ENCODE measurements at places on chromosomes 13 and 19.

DNA sequence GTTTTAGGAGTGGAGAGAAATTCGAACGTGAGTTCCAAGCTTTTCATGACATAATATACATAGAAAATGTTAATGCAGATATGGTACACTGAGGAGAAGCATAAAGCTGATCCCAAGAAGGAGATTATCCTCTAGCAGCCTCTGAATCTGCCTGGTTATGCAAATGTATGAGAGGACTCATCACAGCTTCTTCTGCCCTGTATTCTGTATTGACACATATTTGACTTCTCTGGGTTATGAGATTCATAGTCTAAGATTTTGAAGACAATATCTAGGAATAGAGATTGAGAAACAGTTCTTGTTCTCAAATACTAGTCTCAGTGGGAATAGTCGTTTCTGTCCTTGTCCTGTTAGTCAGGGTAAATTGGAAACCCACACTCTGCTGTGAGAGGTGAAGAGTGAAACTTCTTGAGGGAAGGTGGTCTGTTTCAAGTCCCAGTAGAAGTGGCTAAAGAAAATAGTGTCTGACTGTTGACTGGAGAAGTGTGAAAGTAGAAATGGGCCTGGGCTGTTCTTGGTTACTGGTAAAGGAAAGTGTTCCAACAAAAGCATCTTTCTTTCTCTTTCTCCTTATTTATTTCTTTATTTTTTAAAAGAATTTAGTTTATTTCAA lies 1356.6 kb downstream of the SLITRK5 start:
- no peak for DNase-seq

GRCh38 chr19:56596676-56597075 lies 1.6 kb downstream of the ZNF71 start:
- DNase-seq, result no peak

- DNase-seq, result no peak
These were observed 351.7 kb upstream of the ARGLU1 start for GRCh38 chr13:106919638-106920037.

- DNase-seq, result no peak
These were observed 16.6 kb upstream of the ZNF253 start for GRCh38 chr19:19849056-19849455.

GRCh38 chr13:95546919-95547318 lies 5.6 kb upstream of the CLDN10 start:
- DNase-seq, result no peak

DNA sequence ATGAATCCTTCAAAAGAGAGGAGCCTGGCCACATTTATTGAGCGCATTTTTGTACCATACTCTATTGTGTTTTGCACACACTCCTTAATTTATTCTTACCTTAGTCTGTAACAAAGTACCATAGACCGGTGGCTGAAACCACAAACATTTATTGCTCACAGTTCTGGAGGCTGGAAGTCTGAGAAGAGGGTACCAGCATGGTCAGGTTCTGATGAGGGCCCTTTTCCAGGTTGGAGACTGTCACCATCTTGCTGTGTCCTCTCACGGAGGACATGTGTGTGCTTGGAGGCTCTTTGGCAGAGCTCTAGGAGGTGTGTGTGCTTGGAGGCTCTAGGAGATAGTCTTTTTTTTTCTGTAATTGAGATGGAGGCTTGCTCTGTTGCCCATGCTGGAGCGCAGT lies 2.1 kb downstream of the ZNF331 start:
- no peak for DNase-seq

DNA sequence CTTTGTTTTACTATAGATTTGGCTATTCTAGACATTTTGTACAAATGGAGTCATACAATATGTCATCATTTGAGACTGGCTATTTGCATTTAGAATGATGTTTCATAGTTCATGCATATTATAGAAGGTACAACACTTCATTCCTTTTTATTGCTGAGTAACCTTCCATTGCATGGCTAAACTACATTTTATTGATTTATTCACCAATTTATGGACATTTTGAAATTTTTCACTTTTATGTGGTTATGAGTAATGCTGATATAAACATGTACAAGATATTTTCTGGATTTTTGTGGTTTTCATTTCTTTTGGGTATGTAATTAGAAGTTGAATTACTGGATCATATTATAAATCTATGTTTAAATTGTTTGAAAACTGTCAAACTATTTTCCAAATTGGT lies 710.3 kb upstream of the SLITRK5 start:
- no peak for DNase-seq

DNA sequence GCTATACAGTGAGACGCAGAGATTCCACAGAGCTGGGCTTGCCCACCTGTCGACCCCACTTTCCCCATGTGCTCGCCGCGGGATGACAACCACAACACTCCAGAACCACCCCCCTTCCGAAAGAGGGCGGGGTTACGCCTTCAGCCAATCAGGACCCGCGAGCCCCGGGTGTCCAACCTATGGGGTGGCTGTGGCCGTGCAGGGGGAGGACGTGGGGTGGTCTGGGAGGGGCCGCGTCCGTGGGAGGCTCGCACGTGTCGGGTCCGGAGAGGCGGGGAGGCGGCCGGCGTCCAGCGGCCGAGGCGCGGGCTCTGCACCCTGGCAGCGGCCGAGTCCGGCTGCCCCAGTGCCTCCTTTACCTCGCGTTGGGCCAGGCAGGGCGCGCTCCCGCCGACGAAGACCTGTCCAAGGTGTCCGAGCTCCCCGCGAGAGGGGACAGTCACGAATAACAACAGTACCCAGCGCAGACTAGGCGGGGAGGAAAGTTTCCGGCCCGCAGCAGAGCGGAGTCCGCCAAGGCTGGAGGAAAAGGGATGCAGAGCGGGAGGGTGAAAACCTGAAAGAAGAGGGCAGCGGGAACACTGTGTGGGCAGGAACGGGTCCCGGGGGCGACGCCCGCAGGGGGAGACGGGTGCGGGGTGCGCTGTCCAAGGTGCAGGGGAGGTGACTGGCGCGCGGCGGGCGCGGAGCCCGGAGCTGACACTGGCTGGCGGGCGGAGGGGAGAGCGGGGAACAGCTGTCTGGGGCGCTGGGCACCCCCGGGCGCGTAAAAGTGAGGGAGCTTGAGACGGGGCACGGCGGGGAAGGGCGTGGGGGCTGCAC lies 911 bp downstream of the ENOX1 start:
- no peak for DNase-seq

DNA sequence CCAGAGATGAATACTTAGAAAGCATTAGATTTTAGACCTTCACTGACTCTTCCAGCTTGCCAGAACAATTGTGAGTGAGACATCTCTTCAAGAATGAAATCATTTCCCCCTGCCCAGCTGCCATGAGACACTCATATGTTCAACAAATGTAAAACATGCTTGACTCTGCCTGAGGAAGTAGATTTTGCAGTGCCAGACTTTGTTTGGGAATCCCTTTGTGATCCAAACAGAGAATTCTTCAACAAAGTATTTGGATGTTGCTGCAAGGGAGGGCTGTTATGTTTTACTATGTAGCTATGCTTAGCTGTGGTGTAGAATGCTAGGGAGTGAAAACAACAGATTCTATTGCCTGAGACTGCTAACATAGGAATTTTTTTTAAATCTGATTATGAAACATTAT lies 416.4 kb downstream of the DCT start:
- no peak for DNase-seq

- no peak for DNase-seq
These were observed 3.3 kb upstream of the AP3D1 start for GRCh38 chr19:2154587-2155075.

- DNase-seq, result no peak
These were observed 304.7 kb downstream of the POU4F1 start for GRCh38 chr13:78298657-78299056.

GRCh38 chr13:23357349-23357748 lies 76.2 kb downstream of the SACS start:
- DNase-seq, result no peak

DNA sequence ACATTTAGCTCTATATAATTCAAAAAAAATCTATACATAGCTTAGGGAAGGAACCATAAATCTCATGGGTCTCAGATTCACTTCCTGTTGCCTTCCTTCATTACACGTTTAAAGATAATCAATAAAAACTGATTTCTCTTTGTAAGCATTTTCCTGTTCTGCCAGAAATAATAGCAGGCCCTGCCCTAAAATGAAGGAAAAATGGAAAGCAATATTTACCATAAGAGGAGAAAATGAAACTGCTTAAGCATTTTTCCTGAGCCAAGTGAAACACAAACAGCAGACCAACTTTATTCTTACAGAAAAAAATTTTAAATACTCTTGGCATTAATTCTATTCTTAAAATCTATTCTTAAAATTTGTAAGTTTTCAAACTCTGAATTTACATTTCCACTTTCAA lies 4.0 kb downstream of the LHFPL6 start:
- no peak for DNase-seq

DNA sequence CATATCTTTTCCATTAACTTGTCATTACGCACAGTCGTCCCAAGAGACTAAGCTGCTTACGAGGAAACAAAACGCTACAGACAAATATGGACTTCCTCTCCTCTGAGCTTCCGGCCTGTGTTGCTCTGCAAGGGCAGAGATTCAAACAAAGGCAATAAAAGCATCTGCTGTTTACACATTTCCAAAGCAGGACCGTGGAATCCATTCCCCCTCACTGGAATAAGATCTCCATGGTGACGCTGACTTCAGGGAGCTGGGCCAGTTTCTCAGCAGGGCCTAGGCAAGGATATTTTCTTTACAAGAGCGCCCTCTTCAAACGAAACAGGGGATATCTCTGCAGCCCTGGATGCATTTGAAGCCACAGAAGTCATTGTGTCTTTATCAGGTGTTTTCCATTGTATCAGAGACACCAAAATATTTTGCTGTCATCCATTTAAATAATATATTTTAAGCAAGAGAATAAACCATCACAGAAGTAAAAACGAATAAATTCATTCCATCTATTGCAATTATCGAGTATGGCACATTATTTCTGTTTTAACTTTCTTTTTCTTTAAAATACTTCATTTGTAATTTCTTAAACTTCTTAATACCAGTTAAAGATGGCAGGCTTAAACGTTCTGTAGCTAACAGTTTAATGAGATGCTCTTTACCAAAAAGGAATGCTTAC lies 177.5 kb downstream of the DCLK1 start:
- DNase-seq, result no peak

GRCh38 chr13:58782736-58783135 lies 1151.2 kb downstream of the PCDH17 start:
- no peak for DNase-seq

DNA sequence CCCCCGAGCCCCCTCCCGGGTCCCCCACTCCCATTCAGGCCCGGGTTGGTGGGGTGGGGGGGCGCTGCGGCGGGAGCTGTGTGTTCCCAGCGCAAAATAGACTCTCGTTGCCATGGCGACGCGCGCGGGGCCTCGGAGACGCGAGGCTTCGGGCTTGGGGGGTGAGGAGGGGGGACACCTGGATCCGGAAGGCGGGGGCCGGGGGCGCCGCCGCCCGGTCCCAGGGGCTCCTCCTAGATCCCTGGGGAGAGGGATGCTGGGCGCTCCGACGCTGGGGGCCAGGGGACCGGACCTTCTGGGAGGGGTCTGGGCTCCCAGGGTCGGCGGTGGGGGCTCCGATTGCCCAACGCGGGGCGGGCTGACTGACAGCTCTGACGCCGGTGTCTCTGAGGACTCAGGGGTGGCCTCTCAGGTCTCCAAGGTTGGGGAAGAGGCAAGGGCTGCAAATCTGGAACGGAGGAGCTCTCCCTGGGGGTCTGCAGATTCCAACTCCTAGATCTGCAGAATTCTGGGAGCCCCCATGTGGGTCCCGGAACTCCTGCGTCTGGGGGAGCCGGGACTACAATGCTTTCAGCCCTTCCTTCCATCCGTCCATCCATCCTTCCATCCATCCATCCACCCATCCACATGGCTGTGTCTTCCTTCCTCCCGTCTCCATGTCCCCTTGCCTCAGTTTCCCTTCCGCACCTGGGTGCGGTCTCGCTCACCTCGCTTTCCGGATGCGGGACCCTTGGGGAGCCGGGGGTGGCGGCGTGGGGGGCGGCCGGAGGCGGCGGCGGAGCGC lies 9.1 kb upstream of the SHISA7 start:
- DNase-seq, result no peak

- no peak for DNase-seq
These were observed at the start of gene ZNF177 for GRCh38 chr19:9362905-9363304. ZNF177 (plus strand) TSS chr19:9363013; CDS start chr19:9378312, 15,299 bp downstream.

DNA sequence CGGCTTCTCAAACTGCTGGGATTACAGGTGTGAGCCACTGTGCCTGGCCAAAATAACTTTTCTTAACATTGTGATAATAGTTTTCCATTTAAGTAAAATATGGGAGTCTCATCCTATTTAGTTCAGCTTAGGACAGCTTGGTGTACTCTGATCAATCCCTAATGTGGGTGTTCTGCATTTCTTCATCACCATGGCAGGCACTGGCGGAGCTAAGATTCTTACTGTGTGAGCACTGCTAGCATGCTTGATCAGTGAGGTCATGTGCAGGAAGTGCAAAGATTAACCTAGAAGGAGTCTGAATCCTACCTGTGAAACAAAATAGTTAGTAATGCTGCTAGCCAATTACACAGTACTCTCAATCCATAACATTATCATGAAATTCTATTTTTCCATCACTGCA lies 1684.2 kb upstream of the SLC10A2 start:
- DNase-seq, result no peak

GRCh38 chr19:58056861-58057260 lies 2.2 kb upstream of the ZNF135 start:
- DNase-seq, result no peak

- no peak for DNase-seq
These were observed 17.7 kb downstream of the NFIX start for GRCh38 chr19:13012690-13013608.

- no peak for DNase-seq
These were observed 36.5 kb downstream of the STARD13 start for GRCh38 chr13:33249066-33249465.

DNA sequence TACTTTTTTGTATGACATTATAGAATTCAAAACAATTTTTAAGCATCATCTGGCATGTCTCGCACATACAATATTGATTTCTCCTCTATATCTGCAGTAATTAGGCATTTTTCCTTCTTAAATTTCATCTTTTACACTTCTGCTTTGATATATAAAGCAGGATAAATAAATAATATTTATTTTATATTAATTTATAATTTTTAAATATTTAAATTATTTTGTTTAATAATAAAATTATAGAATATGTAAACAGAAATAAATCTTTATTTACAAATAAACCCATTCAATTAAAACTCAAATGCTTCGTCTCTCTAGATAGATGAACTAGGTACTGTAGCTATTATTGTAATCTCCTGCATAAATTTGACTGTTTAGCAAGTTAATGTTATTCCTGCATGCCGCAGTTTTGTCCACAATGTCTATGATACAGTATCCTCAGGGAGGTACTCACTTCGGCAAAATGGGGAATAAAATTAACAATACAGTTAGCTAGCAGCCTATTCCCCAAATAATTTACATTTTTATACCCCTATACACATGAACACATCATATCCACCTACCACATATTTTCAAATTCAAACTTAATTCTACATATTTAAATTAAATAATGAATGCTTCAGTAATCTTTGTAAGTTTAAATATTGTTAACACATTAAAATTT lies 473.6 kb upstream of the SLC10A2 start:
- DNase-seq, result no peak

- DNase-seq, result no peak
These were observed 263.5 kb downstream of the FOXO1 start for GRCh38 chr13:40402931-40403431.

Data from activated T-cell treated with anti-CD3 and anti-CD28 coated beads for 24 hours (primary cell).